ENCODE measurements at places on chromosomes 7 and 10. TPM values are rescaled to one million over a fixed set of nuclear protein-coding genes. Genes with fewer than 3 reads are reported as not detected.

- DNase-seq = no peak
These were observed 128.4 kb downstream of the CHCHD3 start for GRCh38 chr7:132953468-132953867.

The MYL10 gene
- total RNA-seq = not detected

GRCh38 chr7:48130658-48131108 is 40.6 kb upstream of the ABCA13 start:
- DNase-seq = no peak

DNA sequence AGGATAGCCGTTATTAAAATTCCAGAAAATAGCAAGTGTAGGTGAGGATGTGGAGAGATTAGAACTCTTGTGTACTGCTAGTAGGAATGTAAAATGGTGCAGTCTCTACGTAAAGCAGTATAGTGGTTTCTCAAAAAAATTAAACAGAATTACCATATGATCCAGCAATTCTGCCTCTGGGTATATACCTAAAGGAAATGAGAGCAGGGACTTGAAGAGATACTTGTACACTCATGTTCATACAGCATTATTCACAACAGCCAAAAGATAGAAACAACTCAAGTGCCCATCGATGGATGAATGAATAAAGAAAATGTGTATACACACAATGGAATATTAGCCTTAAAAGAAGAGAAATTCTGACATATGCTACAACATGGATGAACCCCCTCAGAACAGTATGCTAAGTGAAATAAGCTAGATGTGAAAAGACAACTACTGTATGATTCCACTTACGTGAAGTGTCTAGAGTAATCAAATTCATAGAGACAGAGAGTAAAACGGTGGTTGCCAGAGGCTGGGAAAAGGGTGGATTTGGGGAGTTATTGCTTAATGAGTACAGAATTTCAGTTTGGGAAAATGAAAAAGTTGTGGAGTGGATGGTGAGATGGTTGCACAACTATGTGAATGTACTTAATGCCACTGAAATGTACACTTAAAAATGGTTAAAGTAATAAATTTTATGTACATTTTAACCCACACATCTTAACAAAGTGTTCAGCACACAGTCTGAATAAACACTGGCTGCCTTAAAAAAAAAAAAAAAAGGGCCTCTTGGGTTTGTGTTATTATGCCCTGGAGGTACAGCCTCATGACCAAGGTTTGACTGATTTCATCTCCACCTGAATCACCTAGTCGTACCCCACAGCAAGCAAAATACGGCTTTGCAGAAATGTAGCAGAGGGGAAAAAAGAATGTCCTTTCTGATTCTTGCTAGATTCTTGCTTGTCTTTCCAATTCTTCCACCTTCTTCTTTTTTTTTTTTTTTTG is 26.2 kb downstream of the BUB3 start:
- no peak for DNase-seq

The ACSM6 gene
- total RNA-seq = not detected

- DNase-seq = no peak
These were observed 18.6 kb downstream of the RPP30 start for GRCh38 chr10:90890347-90890746.

The CDK1 gene
- 73.5 TPM for total RNA-seq

DNA sequence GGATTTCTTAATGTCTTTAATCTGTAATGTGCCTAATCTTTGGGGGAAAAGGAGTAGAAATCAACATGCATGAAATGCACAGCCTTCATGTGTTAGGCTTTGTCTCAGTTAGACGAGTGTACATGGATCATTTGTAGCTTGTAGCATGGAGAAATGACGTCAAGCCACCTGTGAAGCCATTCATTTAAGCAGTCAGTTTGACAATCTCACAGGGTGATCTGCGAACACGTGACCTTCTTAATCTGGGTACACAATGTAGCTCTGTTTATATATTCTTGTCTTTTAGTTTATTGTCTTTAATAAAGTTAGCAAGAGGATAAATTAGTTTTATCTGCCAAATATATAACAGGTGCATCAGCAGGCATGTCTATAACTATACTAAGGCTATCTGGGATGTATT is 351.9 kb upstream of the LRGUK start:
- no peak for DNase-seq

The WIPF3 gene
- total RNA-seq = not detected

The CYP3A7 gene
- total RNA-seq = 2,448 TPM

- no peak for DNase-seq
These were observed 23.7 kb upstream of the AGR3 start for GRCh38 chr7:16905300-16906044.

The FXYD4 gene
- total RNA-seq = not detected

DNA sequence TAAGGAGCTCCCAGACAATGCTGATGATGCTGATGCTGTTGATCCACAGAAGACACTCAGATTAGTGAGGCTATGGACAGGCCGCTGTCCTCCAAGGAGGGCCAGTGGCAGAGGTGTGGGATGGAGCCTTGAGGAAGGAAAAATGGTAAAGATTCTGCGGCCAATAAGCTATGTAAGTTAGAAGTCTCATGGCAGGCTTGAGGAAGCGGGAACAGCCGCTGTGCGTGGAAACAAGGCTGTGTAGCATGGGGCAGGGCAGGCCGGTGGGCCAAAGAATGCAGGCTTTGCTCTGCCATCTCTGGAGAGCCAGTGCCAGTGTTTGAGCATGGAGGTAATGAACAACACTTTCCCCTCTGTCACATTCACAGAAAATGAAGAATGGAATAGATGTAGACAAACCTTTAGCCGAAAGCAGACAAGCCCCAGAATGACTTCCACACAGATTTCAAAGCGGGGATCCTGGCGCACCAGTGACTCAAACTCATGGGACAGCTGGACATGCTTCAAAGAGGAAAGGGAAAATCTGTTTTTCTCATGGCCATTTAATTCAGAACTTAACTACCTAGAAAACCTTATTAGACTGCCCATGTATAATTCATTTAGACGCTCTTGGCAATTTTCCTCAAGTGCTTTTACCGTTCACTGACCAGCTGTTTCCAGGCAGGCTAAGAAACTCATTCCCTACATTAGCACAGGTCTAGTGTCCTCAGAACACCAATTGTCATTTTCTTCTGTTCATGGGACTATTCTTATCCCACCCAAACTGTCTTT is 16.9 kb upstream of the FIGNL1 start:
- no peak for DNase-seq

The STN1 gene
- total RNA-seq = 12.9 TPM

The VPS37D gene
- 3.3 TPM for total RNA-seq

DNA sequence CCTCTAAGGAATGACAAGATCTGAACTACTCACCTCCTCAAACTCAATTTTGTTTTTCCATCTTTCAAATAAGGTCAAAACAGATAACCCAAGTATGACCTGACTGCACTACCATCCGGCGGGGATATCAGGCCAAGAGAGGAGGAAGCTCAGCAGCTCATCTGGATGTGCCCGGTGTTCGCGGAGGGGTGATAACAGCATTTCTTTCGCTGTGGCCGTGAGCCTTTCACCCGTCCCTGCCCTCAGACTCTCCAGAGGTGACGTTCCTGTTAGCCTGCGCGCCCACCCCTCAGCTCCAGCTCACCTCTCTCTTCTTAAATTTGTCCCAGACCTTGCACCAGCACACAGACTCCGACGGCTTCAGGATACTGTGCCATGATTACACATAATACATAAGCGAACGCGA is 526 bp downstream of the ZNF248 start:
- no peak for DNase-seq

GRCh38 chr10:11337516-11337915 is 273.9 kb downstream of the USP6NL start:
- no peak for DNase-seq

The IRF5 gene
- 6.2 TPM for total RNA-seq

The RAPGEF5 gene
- total RNA-seq = 54.8 TPM

The PTPN20 gene
- total RNA-seq = 1.4 TPM

The MMP21 gene
- total RNA-seq = 0.17 TPM

The SUGCT gene
- total RNA-seq = 6.2 TPM

The SEC24C gene
- total RNA-seq = 48.1 TPM

The TAS2R4 gene
- total RNA-seq = 3.2 TPM

The MAGI2 gene
- total RNA-seq = 4.1 TPM

The OR2A7 gene
- total RNA-seq = 1.6 TPM

DNA sequence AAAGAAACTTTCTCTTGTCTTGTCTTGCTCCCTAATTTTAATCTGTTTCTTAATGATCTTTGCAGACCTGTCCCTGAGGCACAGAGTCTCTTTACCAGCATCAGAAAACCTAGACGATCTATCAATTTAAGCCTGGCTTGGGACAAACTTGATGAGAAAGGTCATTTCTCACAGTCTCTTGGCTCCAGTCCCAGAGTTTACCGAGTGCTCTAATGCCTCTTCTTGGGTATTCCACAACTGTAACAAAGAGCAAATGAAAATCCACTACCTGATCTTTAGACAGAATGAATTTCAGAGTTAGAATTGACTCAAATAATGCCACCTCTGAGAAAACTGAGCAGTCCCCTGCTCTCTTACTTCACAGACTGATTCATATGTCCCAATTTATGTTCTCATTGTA is 106.4 kb upstream of the DNAJB12 start:
- no peak for DNase-seq

DNA sequence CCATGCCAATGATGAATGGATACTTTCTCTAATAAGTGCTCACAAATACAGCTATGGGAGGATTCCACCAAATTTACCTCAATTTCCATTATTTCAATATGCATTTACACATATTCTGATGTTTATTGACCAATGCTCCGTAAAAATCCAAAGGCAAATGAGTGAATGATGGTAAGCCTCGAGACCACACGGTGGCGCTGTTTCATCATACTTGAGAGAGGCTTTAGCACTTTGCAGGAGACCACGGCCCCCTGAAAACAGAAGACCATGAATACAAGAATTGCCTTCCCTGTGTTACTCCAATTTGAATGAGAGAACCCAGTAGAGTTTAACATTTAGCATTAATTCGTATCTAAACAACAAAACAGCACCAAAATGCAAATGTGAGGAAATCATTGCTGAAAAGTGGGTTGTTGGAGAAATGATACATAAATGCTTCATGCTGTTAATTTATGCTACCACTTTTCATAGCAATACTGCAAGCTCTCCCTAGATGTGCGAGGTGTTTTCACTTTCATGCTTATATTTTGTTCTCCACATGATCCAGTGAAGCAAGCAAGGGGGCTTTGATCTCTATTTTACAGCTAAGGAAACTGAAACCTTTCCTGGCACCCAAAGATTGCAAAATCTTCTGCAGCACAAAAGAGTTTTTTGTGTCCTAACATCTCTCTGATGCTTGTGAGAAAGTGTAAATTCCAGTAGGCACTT is 35.4 kb downstream of the TRIL start:
- peak; percentile 75 for DNase-seq

GRCh38 chr10:68625316-68625921 is 65.3 kb downstream of the TET1 start:
- DNase-seq = no peak

DNA sequence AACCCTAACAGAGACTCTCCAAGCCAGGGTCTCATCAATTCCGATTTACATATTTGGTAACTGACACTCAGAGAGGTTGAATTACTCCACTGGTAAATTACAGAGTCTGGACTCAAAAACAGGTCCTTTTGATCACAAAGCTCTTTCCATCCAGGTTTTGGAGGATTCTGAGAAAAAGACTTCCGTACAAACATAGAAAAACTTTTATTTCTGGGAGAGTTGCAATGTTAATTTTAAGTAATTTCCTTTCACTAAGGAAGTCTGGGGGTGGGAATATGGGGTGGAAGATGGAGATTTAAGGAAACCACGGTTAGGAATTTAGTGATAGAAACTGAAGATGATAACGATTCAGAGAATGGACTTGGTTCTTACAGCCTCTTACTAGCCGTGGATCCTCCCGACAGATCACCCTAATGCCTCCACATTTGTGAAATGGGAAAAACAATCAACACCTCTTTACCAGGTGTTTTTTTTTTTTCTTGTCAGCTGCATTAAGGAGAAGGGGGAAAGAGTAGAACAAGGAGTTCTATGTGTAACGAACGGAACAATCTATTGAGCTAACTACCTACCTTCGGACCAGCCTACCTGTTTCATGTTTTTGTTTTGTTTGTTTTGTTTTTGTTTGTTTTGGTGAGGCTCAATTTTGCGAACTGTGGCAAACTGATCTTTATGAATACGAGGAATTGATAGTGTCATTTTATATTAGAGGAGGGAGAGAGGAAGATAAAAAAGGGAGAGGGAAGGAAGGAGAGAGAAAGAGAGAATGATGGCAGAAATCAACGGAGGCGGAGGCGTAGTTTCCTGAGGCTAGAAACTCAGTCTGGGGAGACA is 1.7 kb upstream of the RBM20 start:
- DNase-seq = no peak

GRCh38 chr7:70097645-70098044 is 499.4 kb downstream of the AUTS2 start:
- DNase-seq = no peak

GRCh38 chr7:5349005-5349380 is 66.2 kb downstream of the SLC29A4 start:
- no peak for DNase-seq

All from liver (tissue), 10 donors.